Activated CD4-positive, CD25-positive, alpha-beta regulatory T cell treated with anti-CD3 and anti-CD28 coated beads, Interleukin-2, amount 50 U/mL, for 72 hours (primary cell): ENCODE measurements at places on chromosomes 11 and 22.
A peak's percentile ranks its signal among the peaks of the same experiment; 100 is the strongest.

- DNase-seq = no peak
Measured at GRCh38 chr11:124277207-124277606, 21.0 kb downstream of the OR8G5 start.

- no peak for DNase-seq
Measured at GRCh38 chr22:40323681-40324171, 22.6 kb upstream of the ADSL start.

- no peak for DNase-seq
Measured at GRCh38 chr22:39427751-39428596, 28.4 kb downstream of the TAB1 start.

GRCh38 chr22:39528681-39529486, 3.7 kb downstream of the RPS19BP1 start:
- DNase-seq = peak; percentile 86

GRCh38 chr22:29205252-29205593, 473 bp upstream of the EMID1 start:
- DNase-seq = no peak

DNA sequence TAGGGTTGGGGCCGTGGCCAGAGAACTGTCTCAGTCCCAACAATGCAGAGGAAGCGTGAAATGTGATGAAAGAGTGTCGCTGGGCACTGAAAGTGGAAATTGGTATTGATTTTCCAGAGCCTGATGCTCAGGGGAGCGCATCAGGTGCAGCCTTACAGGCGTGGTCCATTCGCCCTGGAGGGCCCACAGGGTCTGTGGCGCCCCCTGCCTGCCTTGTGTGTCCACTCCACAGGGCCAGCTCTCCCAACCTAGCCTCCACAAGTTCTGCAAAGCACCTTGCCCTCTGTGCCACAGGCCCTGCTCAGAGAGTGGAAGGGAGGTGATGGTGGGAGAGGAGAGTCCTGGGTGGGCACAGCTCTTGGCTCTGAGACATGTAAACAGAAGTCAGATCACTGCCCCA, 54.9 kb upstream of the LMO1 start:
- DNase-seq = no peak

- DNase-seq = no peak
Measured at GRCh38 chr11:134727204-134727603, 315.2 kb upstream of the B3GAT1 start.

- no peak for DNase-seq
Measured at GRCh38 chr11:68825571-68825970, 16.1 kb downstream of the CPT1A start.
